Coronary artery (tissue), 2 donors: ENCODE measurements at places on chromosomes 4 and X.

DNA sequence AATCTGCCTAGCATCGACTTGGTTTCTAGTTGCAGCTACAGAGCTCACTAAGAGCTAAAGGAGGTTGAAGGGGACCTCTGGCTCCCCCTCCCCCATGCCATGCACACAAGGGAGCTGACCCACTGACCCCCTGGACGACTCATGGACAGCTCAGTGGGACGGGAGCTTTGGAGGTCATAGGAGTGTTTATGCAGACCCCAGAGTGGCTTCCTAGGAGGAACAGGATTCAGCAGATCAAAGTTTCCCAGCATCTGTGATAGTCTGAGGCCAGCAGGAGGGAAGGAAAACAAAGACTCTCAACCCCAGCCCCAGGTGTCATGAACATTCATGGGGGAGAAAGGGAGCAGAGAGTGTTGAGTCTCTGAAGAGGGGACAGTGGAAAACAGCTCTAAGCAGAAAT lies 104.4 kb downstream of the ARSF start:
- DNase-seq, result no peak

GRCh38 chrX:103780336-103781061 lies 3.9 kb downstream of the PLP1 start:
- no peak for DNase-seq

DNA sequence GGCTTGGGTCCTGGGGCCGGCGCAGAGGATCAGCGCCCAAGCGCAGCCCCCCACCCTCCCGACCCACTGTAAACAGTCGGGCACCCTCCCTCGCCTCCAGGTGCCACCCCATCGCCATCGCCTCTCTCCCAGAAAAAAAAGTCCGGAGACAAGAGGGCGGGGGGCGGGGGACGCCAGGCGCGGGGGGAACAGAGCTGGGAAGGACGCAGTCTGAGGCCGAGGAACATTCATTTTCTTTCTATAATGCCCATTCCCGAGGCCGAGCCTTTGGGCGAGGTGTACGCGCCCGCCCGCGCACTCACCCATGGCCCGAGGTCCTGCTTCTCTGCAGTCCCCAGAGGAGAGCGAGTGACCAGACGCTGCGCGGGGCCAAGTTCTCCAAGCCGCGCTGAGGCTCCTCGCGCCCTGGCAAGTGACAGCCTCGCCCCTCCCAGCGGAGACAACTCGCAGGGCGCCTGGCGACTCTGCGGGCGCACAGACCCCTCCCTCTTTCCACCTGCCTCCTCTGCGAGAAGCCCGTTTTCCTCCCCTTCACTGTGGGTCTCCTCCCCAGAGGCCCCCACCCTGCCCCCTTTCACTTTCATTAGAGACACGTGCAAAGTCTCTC lies 63.5 kb upstream of the WDR17 start:
- DNase-seq, result no peak

- DNase-seq, result no peak
Measured at GRCh38 chr4:22962295-22962694, 269.6 kb downstream of the GBA3 start.
